ENCODE measurements at places on chromosomes 7 and 10.

- DNase-seq = no peak
These were observed 5.4 kb upstream of the YWHAG start for GRCh38 chr7:76364198-76364584.

DNA sequence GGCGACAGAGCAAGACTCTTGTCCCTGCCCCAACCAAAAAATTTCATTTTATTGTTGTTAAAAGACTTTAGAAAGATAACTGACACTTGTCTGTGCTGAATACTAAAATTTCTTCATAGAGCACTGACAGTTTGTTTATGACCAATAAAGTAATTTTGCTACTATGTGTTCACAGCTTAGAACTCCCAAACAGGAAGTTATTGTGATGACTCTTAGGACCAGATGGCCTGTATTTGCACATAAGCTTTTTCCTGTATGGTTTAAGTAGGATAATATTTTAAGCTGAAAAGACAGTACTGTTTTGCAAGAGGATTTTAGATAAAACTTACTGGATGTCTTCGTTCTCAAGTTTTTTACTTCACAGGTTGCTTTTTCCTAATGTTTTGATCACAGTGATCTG, 80.7 kb downstream of the MMRN2 start:
- no peak for DNase-seq

DNA sequence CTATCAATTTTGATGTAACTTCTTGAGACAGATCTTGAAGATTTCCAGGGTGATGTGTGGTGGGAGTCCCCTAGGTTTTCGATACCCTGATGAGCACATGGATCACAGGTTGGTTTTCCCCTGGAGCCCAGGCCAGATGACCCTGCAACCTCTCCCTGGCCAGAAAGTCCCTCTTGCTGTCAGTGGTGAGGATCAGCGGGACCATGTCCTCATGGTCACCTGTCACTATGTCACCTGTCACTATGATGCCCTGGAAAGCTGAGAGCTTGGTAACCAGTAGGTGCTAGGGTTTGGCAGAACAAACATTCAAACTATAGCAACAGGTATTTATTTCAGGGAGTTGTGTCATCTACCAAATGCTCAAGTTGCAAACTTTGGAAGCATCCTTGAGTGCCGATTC, 197.9 kb downstream of the ARHGAP12 start:
- no peak for DNase-seq

GRCh38 chr7:52708846-52709245, 326.6 kb upstream of the POM121L12 start:
- DNase-seq = no peak

- no peak for DNase-seq
These were observed 86.8 kb downstream of the SORBS1 start for GRCh38 chr10:95474228-95475002.

DNA sequence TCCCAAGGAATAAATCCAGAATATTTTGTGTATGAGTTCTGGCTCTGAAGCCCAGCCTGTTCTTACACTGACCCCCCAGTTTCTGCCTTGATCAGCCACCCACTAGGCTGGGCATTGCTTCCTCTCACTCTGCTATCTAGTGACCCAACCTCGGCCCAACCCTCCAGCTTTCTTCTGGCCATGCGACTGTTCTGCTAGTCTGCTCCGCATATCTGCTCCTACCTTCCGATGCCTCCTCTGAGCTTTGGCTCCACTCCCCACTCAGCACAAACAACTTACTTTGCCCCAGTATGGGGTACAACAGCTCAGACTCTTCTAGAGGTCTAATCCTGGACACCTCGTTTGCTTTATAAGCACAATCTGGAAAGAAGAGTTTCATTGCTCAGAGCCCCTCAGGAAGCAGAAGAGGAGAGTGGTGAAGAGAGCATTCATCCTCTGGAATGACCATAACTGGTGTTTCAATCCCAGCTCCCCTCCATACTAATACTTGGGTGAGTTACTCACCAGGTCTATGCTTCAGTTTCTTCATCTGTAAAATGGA, 99.6 kb downstream of the NPSR1 start:
- no peak for DNase-seq

GRCh38 chr7:90266808-90267207, 21.8 kb downstream of the CFAP69 start:
- DNase-seq = no peak

Measured in activated CD4-positive, CD25-positive, alpha-beta regulatory T cell treated with anti-CD3 and anti-CD28 coated beads, Interleukin-2, amount 50 U/mL, for 72 hours (primary cell).